ENCODE measurements at places on chromosomes 1 and 21.

- DNase-seq: no peak
These were observed 43.4 kb upstream of the NBPF3 start for GRCh38 chr1:21396516-21396915.

DNA sequence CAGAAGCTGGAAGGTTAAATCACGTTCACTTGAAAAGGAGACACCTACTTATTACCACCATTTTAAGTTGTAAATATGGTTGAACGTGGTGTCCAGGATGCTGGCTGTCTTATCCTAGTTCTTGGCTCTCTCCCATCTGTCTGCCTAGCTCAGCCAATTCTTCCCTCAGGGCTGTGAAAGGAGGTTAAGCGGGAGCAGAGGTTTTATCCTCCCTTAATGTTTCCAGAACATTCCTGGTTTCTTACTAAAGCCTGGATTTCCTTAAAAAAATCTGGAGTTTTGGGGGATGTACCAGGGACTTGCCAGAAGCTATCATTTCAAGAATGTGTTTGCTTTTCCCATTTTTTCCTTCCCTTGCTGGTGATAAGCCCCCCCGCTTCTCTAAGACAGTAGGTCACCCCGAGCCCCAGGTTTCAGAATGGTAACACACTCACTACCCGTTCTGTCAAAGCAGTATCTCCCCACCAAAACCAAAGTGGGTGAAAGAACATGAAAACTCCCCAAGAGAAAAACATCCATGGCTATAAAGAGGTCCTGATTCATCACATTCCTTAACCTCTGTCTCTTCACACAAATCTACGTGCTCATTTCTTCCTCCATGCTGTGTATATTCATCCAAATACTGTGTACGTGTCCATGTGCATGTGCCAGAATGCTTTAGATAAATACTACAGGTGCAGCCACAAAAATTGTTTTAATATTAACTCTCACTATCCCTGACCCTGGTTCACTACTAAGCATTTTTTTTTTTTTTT lies 114.7 kb downstream of the MAP3K21 start:
- DNase-seq: no peak

DNA sequence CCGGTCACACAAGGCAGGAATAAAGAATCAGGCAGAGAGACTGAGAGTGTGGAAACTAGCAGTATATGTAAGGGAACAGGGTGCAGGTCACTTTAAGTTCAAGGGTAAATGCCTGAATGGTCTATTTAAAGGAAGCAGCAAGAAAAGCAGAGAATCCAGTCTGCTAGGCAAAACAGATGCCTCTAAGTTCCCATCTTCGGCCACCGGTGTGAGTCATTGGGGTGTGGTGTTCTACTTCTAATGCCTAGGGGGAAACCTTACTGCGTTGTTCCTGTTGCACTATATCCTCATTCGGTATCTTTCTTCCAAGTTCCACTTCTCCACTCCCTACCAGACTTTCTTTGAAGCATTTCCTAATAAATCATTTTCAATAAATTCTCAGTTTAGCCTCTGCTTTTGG lies 259.9 kb downstream of the HHIPL2 start:
- no peak for DNase-seq

GRCh38 chr1:117215733-117216462 lies 5.2 kb upstream of the VTCN1 start:
- DNase-seq: no peak

DNA sequence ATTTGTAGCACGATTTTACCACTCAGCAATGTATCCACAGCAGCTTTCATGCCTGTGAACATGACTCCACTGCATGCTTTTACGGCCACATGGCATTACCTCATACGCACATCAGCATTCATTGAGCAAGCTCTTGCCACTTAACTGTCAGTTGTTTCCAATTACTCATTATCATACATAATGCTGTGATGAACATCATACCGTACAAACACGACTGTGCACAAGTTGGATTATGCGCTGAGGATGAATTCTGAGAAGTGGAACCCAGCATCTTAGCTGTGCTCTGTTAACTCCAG lies 9.6 kb downstream of the UMODL1 start:
- DNase-seq: no peak

DNA sequence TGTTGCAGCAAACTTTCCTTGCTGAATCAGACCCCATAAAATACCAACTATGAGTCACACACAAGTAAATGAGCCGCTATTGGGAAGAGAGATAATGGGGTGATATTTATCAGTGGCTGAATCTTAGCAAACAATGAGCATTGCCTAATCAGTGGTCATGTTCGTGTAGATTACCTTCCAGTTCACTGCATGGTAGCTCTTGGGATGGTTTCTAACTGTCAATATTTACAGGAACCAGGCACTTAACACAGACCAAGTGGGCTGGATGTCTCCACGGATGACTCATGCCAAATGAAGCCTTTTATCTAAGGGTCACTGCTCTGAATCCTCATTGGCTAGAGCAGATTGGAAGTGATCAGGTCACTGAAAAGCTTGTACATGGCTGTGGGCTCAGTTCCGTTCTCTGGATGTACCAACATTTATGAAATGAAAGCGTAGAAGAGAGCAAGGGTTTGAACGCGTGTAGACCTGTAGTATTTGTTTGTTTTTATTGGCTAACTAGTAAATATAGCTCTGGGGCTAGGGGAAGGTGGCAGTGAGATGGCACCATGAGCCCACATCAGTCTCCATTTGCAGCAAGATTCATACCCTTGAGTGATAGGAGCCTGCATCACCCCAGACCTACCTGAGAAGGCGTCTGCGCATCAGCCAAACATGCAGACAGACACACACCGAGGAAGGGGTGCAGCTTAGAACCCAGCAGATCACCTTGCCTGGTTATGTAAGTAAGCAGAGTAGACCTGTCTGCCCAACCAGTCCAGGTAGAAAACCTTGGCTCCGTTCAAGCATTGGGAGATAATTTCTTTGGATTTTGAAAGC lies 153.3 kb downstream of the TOMM20 start:
- no peak for DNase-seq

DNA sequence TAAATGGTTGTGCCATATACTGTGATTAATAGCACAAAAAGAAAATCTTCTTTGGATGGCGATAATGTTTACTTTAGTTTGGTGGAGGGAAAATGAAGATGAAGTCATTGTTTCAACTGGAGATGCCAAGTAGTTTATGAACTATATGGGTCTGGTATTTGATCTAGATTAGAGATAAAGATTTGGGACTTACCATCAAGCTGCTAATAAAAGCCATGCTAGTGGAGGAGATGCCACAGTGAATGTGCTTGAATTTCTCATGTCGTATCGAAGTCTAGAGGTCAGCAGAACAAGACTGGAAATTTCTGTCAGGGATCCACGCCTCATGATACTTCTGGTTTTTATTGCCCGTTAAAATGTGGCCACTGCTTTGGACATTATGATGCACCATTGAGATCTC lies 742.0 kb downstream of the NCAM2 start:
- no peak for DNase-seq

DNA sequence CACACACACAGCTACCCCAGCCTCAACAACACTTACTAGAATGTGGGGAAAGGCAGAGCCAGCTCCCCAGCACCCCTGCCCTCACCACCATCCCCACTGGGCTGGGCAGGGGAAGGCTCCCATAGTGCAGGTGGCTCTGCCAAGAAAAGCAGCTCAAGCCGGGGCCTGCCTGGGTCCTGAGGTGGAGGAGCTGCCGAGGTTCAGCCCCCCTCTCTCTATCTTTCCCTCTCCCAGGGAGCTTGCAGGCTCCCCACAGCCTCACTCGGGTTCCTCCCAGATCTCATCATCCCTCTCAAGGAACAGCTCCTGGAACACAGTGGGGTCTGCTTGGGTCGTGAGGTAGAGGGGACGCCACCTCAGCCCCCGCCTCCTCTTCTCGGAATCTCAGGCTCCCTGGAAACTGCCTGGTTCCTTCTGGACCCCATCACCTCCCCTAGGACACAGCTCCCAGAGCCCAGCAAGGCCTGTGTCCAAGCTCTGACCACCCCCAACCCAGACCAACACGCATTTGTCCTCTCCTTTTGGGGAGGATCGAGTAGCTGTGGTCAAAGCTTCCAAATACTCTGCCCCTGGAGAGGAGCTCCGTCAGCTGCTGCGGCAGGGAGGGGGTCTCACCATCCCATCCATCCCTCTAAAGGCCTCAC lies 704 bp downstream of the S100A16 start:
- no peak for DNase-seq

DNA sequence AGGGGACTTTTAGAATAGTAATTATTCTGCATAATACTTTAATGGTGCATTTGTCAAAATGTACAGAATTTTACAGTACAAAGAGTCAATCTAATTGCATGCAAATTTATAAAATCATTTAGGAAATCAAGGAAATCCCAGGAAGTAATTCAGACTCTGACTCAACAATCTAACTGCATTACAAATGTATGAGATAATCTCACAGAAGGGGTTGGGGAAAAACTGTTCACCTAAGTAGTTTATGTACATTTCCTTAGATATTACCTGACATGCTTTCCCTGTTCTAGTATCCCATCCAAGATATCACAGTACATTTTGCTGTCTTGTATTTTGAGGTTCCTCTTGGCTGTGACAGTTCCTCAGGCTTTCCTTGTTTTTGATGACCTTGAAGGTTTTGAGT lies 4.7 kb downstream of the CRB1 start:
- no peak for DNase-seq

GRCh38 chr1:228648647-228649383 lies 86.5 kb upstream of the RHOU start:
- DNase-seq: no peak

DNA sequence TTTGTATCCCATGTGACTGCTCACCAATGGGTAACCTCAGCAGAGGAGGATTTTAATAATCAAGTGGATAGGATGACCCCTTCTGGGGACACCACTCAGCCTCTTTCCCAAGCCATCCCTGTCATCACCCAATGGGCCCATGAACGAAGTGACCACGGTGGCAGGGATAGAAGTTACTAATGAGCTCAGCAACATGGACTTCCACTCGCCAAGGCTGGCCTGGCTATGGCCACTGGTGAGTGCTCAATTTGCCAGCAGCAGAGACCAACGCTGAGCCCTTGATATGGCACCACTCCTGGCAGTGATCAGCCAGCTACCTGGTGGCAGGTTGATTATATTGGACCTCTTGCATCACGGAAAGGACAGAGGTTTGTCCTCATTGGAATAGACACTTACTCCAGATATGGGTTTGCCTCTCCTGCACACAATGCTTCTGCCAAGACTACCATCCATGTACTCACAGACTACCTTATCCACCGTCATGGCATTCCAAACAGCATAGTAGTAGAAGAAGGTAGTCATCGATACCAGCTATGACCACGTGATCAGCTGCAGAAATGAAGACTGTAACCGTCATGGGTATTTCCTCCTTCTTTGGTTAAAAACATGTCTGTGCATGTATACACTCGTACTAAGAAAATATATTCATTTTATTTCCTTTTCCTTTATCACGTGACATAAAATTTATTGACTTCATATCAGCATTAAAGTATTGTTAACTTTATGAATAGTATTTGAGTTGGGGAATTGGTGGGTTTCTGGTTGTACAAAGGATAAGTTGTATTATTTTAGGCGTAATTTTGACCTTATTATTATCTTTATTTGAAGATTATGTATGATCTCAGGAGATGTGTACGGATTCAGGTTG lies 562.6 kb downstream of the PTPRU start:
- no peak for DNase-seq

GRCh38 chr1:86389307-86389706 lies 6.8 kb downstream of the ODF2L start:
- no peak for DNase-seq

GRCh38 chr1:67832737-67833601 lies at the start of gene GNG12:
GNG12 (minus strand) TSS chr1:67833467; CDS start chr1:67707686, 125,781 bp downstream.
- DNase-seq: peak; percentile 82

DNA sequence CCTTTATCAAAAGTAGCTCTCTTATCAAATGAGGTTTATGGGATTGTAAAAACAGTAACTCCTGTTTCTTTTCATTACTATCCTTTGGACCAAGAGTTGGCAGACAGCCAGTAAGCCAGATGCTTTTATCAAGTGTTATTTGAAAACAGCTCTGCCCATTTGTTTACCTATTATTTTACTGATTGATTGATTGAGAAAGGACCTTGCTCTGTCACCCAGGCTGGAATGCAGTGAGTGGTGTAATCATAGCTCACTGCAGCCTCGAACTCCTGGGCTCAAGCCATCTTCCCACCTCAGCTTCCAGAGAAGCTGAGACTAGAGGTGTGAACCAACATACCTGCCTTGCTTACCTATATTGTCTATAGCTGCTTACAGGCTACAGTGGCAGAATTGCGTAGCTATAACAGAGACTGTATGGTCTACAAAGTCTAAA lies 3.6 kb downstream of the PRKAB2 start:
- no peak for DNase-seq

DNA sequence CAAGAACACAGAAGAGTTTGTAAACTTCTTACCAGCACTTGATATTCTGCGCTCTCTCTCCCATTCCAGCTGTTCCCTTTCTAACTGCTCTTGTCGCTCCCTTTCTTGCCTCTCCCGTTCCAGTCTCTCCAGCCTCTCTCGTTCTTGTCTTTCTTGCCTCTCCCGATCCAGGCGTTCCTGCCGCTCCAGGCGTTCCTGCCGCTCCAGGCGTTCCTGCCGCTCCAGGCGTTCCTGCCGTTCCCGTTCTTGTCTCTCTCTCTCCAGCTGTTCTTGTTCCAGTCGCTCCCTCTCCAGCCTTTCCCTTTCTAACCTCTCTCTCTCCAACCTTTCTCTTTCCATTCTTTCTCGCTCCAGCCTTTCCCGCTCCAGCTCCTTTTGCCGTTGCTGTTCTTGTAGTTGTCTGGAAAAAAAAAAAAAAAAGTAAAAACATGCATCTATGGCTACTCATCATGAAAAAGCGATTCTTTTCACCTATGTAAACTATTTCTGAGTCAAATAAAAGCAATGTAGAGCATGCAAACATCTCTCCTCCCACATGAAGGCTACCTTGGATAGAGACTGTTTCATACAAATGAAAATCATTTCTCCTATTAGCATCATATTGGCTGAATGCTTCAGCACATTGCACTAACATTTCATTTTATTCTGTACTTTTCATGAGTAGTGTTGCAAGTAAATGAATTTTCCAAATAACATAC lies 91.5 kb upstream of the LBR start:
- peak; percentile 74 for DNase-seq

DNA sequence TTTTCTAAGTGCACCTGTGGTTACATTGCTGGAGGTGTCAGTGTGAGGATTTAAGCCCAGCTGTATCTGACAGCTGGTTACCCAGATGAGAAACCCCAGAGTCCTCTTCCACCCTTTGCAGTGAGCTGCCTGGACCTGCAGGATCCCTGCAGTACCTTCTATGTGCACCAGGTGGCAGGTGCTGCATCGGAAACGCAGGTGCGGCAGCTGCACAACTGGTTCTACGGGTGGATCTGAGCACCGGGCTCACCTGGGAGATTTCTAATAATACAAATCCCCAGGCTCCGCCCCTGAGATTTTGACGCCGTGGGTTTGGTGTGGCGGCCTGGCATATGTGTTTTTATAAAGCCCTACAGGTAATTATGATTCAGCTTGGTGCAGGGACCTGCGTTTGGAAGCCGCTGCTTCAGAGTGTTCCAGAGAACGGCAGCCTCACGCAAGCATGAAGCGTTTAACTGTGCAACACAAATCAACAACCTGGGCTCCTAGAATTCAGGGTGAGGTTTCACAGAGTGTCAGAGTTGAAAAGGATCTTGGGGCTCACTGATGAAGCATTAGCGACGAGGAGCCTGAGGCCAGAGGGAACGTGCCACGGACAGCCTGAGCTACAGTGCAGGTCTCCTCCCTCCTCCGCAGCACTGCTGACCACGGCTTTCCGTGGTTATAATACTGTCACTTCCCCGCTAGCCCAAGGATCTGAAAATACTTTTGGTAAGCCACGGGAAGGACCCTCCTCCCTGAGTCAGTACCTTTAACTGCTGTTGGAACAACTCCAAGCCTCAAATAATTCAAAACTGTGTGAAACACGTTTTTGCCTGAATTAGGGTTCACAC lies 96.7 kb upstream of the TRABD2B start:
- DNase-seq: peak; percentile 52
